Stimulated activated CD8-positive, alpha-beta memory T cell treated with anti-CD3 and anti-CD28 coated beads, Interleukin-2, amount 100 ng/mL, for 1 hour (primary cell): ENCODE measurements at places on chromosomes 5 and 9.

DNA sequence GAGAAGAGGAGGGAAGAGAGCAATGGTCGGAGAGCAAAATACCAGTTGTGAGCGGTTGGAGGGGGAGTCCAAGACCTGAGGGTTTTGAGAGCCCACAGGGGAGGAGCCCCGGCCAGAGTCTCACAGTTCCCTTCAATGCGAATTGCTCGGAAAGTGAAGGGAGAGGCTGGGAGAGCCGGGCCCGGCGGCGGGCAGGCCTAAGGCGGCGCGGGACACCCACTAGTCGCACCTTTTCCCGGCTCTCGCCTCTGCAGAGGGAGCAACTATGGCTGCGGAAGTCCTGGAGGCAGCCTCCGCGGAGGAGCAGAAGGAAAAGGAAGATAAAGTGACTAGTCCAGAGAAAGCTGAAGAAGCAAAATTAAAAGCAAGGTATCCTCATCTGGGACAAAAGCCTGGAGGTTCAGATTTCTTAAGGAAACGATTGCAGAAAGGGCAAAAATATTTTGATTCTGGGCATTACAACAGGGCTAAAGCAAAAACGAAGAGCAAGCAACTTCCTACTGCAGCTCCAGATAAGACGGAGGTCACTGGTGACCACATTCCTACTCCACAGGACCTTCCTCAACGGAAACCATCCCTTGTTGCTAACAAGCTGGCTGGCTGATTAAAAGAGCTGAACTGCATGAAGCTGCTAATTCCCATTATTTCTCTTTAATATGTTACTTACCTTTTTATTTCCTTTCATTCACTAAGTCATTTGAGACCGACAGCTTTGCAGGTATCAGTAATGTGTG, 6.5 kb upstream of the BTNL3 start:
- no peak for DNase-seq

- no peak for DNase-seq
Measured at GRCh38 chr5:149794487-149794971, 64.4 kb downstream of the PPARGC1B start.

DNA sequence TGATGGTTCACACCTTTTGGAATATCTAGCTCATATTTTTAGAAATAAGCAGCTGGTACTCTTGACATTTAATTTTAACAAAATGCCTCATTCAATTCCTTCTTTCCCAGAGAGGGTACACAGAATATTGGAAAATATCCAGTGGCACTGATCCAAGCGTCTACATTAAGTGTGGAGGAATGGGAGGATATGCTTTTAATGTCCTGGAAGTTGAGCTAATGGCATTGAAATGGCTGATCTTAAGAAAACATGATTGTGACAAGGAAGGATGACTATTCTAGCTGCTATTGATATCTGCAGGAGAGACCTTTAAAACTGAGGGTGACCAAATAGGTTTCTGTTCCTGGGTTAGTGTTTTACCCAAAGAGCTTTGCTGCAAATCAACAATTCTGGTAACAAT, 30.0 kb downstream of the ZNF366 start:
- DNase-seq = no peak

- no peak for DNase-seq
Measured at GRCh38 chr5:149543361-149544027, 7.7 kb downstream of the CSNK1A1 start.

DNA sequence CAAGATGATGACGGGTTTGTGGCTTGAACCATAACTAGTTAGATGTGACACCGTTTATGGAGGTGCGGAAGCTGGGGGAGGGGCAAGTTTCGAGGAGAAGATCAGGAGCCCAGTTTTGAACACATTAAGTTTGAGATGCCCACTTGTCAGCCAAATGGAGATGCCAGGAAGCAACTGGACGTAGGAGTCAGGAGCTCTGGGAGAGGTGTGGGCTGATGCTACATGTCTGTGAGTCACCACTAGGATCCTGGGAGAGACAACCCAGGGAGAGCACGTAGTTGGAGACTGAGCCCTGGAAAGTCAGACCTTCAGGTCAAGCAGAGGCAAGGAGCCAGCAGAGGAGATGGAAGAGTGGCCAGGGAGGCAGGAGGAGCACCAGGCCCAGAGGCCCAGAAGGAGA, 48.8 kb upstream of the SLC25A51 start:
- DNase-seq = no peak

DNA sequence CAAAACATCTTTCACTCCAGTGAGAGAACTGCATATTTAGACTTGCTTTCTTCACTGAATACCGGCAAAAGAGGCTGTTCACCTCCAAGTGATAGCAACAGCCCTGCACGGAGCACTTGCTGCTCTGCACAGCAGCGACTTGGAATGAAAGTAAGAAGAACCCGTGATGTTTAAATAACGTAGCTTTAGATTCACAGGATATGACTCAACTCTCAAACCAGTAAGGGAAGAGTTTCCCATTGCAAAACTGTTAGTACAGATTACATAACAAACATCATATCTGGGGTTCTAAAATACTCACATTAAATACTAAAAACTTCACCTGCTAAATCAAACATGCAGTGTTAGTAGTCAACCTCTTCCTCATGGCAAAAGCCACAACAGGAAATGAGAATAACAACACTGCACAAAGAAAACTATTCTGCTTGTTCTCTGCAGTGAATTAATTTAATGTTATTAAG, 203.4 kb downstream of the MCTP1 start:
- no peak for DNase-seq

GRCh38 chr9:81557452-81558090, 131.8 kb downstream of the TLE1 start:
- no peak for DNase-seq

GRCh38 chr9:90287567-90288274, 354.9 kb downstream of the DIRAS2 start:
- DNase-seq = no peak

GRCh38 chr9:95644377-95644776, 127.6 kb upstream of the PTCH1 start:
- no peak for DNase-seq

GRCh38 chr5:32115985-32116384, 58.1 kb downstream of the GOLPH3 start:
- no peak for DNase-seq

GRCh38 chr9:20325008-20325407, 297.3 kb downstream of the MLLT3 start:
- no peak for DNase-seq

DNA sequence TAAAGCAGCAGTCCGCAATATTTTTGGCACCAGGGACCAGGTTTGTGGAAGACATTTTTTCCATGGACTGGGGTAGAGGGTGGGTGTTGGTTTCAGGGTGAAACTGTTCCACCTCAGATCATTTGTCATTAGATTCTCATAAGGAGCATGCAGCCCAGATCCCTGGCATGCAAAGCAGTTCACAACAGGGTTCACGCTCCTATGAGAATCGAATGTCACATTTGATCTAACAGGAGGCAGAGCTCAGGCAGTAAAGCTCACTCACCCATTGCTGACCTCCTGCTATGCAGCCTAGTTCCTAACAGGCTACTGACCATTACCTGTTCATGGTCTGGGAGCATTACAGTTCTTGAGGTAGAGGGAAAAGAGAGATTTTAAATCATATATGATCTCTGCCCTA, 241.5 kb upstream of the COX7C start:
- DNase-seq = no peak

DNA sequence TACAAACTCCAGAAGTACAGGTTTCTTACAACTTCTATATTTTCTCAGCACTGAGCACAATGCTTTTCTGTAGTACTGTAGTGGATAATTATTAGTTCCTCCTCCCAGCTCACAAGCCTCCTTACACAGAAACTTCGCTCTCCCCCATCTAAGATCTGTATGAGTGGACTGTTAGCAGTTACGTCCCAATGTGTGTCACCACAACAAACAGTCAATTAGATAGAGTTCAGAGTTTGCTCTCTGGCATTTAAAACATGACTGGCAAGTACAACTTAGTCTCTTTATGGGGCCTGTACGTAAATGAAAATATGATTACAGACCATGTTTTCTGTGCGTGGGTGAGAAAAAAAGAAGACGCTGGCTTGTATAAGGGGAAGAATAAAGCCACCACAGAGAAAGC, 631.4 kb upstream of the DMAC1 start:
- DNase-seq = no peak

DNA sequence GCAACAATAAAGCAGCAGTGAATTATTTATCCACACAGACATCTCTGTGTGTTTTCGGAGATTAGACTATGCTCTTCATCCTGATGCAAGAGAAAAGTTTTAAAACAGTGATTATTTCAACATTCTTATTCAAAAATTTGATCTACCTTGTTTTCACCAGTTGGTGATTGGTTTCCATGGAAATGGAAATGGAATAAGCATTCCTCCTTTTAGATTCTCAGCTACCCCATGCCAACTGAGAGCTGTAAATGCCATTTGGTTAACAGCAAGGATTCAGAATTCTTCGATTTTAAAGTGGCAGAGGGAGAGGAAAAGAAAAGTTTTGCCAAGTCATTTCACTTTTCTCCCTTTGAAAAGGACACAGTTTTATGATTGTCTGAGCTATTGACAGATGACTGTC, 154.7 kb downstream of the PCSK5 start:
- no peak for DNase-seq

- no peak for DNase-seq
Measured at GRCh38 chr9:89154651-89155336, 23.8 kb downstream of the SHC3 start.

GRCh38 chr9:110255463-110256379, 586 bp downstream of the TXN start:
- DNase-seq = no peak

DNA sequence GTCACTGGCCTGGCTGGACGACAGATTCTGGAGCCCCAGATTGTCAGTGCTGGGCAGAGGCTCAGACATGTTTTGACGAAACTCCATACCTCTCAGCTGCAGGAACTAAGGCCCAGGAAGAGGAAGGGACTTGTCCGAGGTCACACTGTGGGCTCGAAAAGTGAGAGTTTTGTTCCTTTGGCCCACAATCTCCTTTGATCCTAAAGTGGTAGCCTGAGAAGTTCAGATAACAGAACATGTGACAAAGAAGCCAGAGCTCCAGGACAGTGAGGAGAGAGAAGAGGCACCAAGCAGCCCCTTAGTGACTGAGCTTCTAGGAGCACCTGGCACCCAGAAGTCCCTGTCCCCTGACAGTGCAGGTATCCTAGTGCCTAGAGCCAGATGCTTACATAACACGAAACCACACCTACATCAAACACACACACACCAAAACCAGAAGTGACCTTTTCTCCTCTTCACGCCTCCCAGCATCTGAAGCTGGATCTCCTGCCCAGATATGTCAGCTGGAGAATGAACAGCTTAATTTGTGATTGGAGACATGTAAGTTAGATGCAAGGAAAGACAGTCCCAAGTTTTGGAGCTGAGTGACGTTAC, 88.9 kb downstream of the ADRB2 start:
- no peak for DNase-seq

DNA sequence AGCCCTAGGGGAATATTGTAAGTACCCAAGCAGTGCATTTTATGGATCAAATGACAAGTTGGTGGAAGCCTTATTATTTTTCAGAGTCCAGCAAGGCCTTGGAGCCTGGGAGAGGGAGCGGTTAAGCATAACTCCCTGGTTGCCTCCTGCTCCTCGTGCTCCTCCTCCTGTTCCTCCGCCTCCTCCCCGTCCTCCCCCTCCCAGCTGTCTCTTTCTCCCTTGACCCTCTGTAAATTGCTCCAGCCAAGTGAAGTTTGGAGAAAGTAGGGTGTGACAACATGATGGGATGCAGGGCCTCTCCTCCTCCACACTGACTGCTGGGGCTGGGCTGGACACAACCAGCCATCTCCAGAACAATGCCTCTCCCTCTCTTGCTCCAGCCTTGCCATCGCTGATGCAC, 586.9 kb downstream of the CCDC171 start:
- DNase-seq = no peak

GRCh38 chr5:64592730-64593341, 87.0 kb downstream of the RGS7BP start:
- no peak for DNase-seq

DNA sequence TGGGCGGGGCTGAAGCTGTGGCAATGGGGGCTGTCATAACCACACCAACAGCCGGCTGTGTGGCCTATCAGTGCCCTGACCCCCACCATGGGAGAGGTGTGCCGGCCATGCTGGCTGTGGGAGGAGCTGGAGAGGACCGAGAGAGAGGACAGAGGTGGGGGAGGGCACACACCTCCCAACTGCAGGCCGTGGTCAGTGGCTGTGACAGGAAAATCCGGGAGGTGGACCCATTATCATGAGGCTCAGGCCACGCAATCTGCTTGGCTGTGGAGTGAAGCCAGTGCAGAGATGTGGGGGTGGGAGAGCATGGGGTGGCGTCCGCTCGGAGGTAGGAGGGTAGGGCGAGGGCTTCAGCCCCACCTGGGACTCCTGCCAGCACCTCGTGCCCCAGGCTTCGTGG, 136.1 kb downstream of the RXRA start:
- no peak for DNase-seq

DNA sequence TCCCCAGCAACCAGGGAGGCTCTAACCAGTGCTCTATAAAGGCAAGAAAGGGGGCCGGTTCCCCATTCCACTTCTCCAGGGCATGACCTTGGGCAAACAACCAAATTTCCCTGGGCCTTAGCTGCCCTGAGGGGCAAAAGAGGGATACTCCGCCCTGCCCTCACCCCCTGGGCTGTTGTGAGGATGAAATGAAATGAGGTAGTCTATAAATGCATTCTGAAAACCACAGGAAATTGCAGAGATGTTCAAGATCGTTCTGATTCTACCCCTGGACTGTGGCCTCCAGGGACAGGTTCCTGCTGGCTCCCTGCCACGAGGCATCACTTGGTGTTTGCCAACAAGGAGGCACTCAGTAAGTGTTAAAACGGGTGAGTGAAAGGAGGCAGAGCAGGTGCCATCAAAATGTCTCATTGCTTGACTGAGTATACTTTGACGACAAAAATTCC, 5.7 kb downstream of the RAPGEF1 start:
- DNase-seq = no peak

DNA sequence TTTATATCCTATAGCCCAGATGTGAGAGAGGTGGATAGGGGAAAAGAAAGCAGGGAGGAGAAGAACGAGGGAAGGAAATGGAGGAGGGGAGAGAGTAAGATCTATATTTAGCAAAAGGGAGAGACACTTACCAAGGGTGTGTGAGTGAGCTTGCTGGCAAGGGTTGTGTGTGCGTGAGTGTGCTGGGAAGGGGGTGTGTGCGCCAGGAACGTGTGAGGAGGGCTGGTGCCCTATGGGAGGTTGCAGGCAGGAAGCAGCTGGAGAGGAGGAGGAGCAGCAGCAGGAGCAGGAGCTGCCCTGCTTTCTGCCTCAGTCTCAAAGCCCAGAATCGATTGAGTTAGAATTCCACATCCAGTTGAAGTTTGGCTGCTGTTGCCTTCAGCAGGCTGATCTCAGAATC, 148.3 kb upstream of the RUSC2 start:
- DNase-seq = no peak

DNA sequence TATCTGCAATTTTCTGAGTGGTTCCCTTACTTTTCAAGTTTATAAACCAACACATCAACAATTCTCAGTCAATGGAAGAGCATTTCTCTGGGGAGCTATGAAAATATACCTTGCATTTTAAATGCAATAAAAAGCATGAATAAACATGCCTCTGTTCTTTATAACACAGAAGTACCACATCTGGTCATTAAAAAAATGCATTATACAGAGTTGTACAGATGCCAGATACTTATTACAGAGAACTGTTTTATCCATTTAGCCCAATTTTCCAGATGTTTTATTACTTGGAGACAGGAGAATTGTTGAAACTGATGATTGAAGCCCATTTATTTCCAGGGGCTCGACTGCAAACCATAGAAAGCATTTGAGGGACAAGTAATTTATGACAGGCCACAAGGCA, 19.2 kb upstream of the HEXB start:
- no peak for DNase-seq

- no peak for DNase-seq
Measured at GRCh38 chr5:68502531-68502930, 287.0 kb downstream of the PIK3R1 start.
